ENCODE measurements at places on chromosomes 12 and 14.
A peak's percentile ranks its signal among the peaks of the same experiment; 100 is the strongest.

- no peak for DNase-seq
Measured at GRCh38 chr12:49344486-49345050, 2.1 kb upstream of the DNAJC22 start.

DNA sequence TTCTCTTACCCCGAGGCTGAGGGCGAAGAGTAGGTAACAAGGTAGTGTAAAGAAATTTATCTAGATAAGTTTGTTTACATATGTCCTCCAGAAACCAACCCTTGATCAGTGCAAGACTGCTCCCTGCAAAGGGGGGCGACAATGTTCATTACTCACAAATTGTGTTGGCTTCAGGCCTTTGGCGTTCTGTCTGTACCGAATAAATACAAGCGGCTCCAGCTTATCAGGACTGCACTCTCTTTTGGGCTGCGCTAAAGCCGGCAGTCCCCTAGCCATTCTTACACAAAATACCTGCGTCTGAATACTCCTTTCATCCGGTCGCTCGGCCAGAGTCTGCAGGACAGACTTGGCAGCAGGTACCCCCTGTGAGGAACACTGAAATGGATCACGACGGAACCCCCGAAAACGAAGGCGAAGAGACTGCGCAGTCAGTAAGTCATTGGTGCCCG, 116.4 kb downstream of the PPHLN1 start:
- DNase-seq: no peak

GRCh38 chr12:7948589-7949260, 12.7 kb upstream of the SLC2A3 start:
- DNase-seq: no peak

GRCh38 chr12:13176256-13176655, 20.3 kb upstream of the EMP1 start:
- no peak for DNase-seq

- DNase-seq: no peak
Measured at GRCh38 chr14:25350802-25351201, 300.9 kb upstream of the STXBP6 start.

- peak; percentile 53 for DNase-seq
Measured at GRCh38 chr14:91350813-91351511, 66.7 kb downstream of the CCDC88C start.

DNA sequence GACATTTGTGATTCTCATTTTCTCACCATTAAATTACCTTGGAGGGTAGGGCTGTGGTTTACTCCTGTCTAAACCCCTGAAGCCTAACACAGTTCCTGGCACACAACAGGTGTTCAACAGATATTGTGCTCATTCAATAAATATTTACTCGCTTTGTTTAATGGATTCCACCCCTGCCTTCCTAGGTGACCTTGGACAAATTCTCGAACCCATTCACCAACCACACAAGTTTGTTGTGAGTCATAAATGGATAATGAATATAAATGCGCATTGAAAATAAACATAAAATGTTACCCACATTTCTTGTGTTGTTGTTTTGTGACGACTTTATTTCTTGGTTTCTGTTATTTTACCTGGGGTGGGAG, 362 bp upstream of the TSFM start:
- DNase-seq: no peak

Data from ACHN (cell line).